Activated CD4-positive, alpha-beta memory T cell treated with anti-CD3 and anti-CD28 coated beads, Interleukin-2, amount 10 ng/mL, durations not matched to agents 7 days and 5 days (primary cell): ENCODE measurements at places on chromosomes 1 and 21. TPM values are rescaled to one million over a fixed set of nuclear protein-coding genes. Genes with fewer than 3 reads are reported as not detected.

VAV3 gene
- total RNA-seq, result 2.0 TPM

OR6N1 gene
- not detected for total RNA-seq

- no peaks in the 10 kb centered on the region for H3K4me1 ChIP-seq
- DNase-seq, result no peak
- no peaks in the 10 kb centered on the region for H3K27me3 ChIP-seq
- H3K4me3 ChIP-seq, result no peak overlapping the region
Observed at GRCh38 chr1:22500471-22500870, 48.8 kb downstream of the ZBTB40 start.

GRCh38 chr1:31189696-31190674 lies 49.7 kb downstream of the NKAIN1 start:
- no peaks in the 10 kb centered on the region for H3K36me3 ChIP-seq
- no peak overlapping the region for H3K4me3 ChIP-seq
- H3K4me1 ChIP-seq, result no peaks in the 10 kb centered on the region
- H3K27me3 ChIP-seq, result peaks cover 11% of the 10 kb centered on the region
- no peak for DNase-seq

- no peaks in the 10 kb centered on the region for H3K4me1 ChIP-seq
- DNase-seq, result no peak
- H3K27me3 ChIP-seq, result peaks cover 7% of the 10 kb centered on the region
- no peaks in the 10 kb centered on the region for H3K36me3 ChIP-seq
- no peak overlapping the region for H3K27ac ChIP-seq
Observed at GRCh38 chr1:87821335-87821697, 492.6 kb downstream of the LMO4 start.

- no peak overlapping the region for H3K27ac ChIP-seq
- H3K27me3 ChIP-seq, result no peaks in the 10 kb centered on the region
- DNase-seq, result no peak
- peaks cover 35% of the 10 kb centered on the region for H3K36me3 ChIP-seq
- no peak overlapping the region for H3K4me3 ChIP-seq
- H3K4me1 ChIP-seq, result peaks cover 30% of the 10 kb centered on the region
Observed at GRCh38 chr1:36257375-36257767, 33.1 kb downstream of the THRAP3 start.

LCE3E gene
- total RNA-seq, result not detected

- peaks cover 3% of the 10 kb centered on the region for H3K27me3 ChIP-seq
- no peak overlapping the region for H3K27ac ChIP-seq
- no peaks in the 10 kb centered on the region for H3K4me1 ChIP-seq
Observed at GRCh38 chr1:115537415-115537814, 104.4 kb upstream of the VANGL1 start.
